Calu3 (cell line): ENCODE measurements at places on chromosomes 16 and 17. TPM values are rescaled to one million over a fixed set of nuclear protein-coding genes. Genes with fewer than 3 reads are reported as not detected.
A peak's percentile ranks its signal among the peaks of the same experiment; 100 is the strongest.

SCNN1G gene
- total RNA-seq, result not detected in 2 replicates

DNA sequence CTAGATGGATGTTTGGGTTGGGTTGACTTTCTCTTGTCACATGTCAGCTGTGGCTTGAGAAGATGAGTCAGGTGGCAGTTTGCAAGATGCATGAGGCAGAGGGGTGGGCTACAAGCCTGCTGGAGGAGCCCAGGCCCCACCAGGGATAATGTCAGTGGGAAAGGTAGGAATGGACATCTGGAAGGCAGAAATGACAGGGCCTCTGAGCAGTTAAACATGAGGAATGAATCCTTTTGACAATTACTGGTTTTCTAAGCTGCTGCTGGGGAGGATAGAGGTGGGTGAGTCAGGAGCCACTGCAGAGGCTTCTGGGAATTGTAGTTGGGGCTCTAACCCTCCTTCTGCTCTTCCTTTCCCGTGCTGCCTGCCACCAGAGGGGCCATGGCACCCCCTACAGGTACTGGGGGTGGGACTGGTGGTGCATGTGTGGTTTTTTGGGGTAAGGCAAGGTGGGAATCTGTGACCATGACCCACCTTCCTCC, 15.7 kb downstream of the SLC52A1 start:
- H3K4me3 ChIP-seq, result no peak overlapping the region
- peaks cover 8% of the 10 kb centered on the region for H3K4me1 ChIP-seq
- peaks cover 32% of the 10 kb centered on the region for H3K36me3 ChIP-seq
- H3K27ac ChIP-seq, result no peak overlapping the region
- no peak for DNase-seq

PRR11 gene
- total RNA-seq, result 41.4 and 52.7 TPM in 2 replicates

DNA sequence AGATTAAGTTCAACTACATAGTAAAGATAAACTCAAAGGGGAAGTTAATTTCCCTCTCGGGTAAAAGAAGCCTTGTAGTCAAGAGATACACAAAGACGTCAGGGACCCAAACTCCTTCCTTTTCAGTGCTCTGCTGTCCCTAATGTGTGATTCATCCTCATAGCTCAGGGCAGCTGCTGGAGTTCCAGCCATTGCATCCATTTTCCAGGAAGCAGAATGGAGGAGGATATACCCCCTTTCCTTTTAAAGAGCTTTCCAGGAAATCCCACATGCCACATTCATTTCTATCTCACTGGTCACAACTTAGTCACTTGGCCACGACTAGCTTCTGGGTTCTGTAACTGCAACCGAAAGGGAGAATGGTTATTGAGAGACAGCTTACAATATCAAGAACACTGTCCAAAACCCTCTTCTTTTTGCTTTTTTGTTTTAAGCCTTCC, 95.3 kb downstream of the SOCS1 start:
- H3K27me3 ChIP-seq, result no peaks in the 10 kb centered on the region
- DNase-seq, result no peak
- no peak overlapping the region for H3K27ac ChIP-seq

GRCh38 chr17:8016632-8017424, 14.4 kb downstream of the GUCY2D start:
- H3K4me1 ChIP-seq, result peaks cover 8% of the 10 kb centered on the region
- DNase-seq, result peak; percentile 12
- H3K27ac ChIP-seq, result no peak overlapping the region
